IPS DF 19.7 (cell line): ENCODE measurements at places on chromosomes 16 and 17.

DNA sequence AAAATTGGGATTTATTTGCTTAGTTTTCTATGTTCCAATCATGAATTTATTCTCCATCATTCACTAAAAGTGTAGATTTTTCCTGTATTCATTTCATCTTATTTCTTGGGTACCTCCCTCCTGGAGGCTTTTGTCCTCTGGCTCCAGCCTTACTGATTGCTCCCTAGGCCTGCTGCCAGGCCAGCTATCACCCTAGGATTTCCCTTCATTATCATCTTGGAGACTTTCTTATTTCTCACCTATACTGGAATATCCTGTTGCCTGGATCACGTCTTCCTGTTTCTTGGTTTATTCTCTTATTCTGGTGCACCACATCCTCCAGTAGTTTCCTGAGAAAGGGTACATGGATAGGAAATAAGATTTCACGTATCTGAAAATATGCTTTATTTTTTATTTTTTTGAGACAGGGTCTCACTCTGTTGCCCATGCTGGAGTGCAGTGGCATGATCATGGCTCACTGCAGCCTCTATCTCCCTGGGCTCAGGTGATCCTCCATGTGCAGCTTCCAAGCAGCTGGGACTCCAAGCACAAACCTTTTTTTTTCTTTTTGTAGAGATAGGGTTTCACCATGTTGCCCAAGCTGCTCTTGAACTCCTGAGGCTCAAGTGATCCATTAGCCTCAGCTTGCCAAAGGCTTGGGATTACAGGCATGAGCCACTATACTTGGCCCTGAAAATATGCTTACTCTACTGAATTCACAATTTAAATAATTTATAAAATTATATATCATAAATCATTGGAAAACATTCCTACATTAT is 13.3 kb upstream of the KPNB1 start:
- no peak for DNase-seq

- no peak for DNase-seq
Measured at GRCh38 chr17:82297280-82297713, 20.1 kb downstream of the CD7 start.

DNA sequence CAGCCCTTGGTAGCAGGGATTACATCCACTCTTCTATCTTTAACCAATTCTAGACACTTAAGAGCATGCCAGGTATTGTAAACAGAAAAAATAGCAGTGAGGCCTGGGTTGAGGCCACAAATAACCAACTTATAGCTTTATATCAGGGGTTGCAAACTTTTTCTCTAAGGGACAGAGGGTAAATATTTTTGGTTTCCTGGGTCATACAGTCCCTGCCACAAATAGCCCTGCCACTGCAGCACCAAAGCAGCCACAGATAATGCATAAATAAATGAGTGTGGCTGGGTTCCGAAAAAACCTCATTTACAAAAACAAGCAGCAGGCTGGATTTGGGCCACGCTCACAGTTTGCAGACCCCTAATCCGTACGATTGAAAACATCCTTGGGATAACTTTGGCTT is 46.7 kb downstream of the STAT3 start:
- no peak for DNase-seq

GRCh38 chr16:8867216-8867931 is 1.4 kb downstream of the CARHSP1 start:
- DNase-seq, result no peak

DNA sequence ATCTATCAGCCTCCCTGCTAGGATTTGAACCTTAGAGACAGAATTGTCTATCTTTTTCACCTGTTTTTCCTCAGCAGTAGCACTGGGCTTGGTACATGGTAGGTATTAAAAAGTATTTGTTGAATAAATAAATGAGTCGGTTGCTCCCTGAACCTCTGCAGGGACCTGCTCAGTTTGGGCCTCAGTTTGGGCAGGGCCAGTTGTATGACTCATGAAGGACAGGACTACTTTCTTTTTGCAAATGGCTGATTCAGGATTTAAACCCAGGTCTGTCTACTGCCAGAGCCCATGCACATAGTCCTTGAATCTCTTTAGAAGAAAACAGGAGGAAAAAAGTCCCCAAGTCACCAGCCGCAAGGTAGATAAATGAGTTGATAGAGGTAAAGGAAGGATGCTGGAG is 3.1 kb downstream of the MMP2 start:
- no peak for DNase-seq

GRCh38 chr17:2436316-2436905 is 35.6 kb upstream of the MNT start:
- no peak for DNase-seq

DNA sequence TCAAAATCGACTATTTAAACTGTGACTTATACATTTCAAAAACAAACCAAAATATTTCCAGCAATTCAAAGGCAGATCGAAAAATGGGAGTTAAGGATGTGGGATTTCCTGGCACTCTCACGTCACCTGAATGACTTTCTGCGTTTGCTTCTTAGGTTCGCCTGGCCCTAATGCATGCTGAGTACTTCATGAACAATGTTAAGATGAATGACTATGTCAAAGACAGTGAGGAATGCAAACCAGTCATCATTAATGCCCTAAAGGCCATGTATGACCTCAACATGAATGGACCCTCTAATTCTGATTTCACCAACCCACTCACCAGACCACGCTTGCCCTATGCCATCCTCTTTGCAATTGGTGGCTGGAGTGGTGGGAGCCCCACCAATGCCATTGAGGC is 7.3 kb downstream of the KLHL10 start:
- DNase-seq, result no peak

DNA sequence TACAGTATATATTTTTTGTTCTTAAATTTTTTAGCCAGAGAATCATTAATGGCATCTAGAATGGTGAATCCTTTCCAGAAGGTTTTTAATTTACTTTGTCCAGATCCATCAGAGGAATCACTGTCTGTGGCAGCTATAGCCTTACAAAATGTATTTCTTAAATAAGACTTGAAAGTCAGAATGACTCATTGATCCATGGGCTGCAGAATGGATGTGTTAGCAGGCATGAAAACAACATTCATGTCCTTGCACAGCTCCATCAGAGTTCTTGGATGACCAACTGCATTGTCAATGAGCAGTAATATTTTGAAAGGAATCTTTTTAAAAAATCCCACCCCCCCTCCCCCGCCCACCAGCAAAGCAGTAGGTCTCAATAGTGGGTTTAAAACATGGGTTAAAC is 51.4 kb downstream of the CACNG1 start:
- DNase-seq, result no peak

DNA sequence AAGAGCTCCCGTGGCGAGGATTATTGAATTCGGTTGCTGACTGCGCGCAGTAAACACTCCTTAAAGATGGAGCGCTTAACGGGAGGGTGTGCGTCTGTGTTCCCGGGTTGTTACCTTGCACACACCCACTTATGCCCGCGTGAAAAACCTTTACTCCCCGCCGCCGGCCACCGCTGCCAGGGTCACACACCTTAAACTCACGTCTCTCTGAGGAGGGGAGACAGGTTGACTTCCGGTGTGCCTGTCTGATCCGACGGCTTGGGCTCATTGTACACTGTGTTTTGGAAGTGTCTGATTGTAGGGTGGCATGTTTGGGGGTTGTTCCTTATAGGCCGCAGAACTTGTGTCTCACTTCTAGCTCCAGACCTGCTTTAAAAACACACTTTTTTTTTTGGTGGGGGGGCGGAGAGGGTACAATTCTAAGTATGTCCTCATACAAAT is 66.8 kb downstream of the KPNA2 start:
- no peak for DNase-seq

DNA sequence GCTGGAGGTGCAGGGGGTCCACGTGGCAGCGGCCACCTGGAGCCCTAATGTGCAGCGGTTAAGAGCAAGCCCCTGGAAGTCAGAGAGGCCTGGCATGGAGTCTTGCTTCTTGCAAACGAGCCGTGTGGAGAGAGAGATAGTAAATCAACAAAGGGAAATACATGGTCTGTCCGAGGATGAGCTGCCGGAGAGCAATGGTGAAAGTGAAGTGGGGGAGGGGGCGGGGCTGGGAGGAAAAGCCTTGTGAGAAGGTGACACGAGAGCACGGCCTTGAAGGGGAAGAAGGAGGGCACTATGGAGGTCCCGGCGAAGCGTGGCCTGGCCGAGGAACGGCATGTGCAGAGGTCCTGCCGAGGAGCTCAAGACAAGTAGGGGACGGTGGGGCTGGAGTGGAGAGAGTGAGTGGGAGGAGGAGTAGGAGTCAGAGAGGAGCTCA is 6.0 kb upstream of the SERPINF1 start:
- DNase-seq, result no peak
